ENCODE measurements at places on chromosomes 16 and 17. TPM values are rescaled to one million over a fixed set of nuclear protein-coding genes. Genes with fewer than 3 reads are reported as not detected.

Gene PIK3R5
- polyA plus RNA-seq = 0.62 TPM

Gene KRTAP4-6
- polyA plus RNA-seq = not detected

Gene NKD1
- polyA plus RNA-seq = 8.3 TPM

Gene AXIN1
- polyA plus RNA-seq = 15.8 TPM

DNA sequence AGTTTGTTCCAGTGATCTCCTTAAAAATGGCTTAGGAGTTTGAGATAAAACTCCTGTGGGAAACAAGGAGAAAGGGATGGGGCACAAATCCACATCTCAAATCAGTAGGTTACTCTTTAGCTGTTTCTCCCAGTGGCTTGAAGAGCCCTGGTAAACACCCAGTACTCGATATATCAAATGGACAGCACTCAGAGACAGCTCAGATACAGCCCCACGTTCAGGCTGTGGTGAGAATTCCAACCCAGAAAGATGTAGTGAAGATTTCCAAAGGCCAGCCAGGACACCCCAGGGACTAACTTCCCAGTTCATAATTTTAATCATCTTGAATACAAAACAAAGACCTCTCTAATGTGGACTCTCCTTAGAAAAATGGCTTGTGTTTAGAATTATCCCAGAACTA, 6.4 kb upstream of the VEZF1 start:
- DNase-seq = no peak

GRCh38 chr17:80253631-80254395, 6.8 kb upstream of the RNF213 start:
- DNase-seq = no peak

Measured in left renal pelvis (tissue), 4 donors.